Stimulated activated CD8-positive, alpha-beta memory T cell treated with anti-CD3 and anti-CD28 coated beads, Interleukin-15, amount 100 ng/mL, for 48 hours (primary cell): ENCODE measurements at places on chromosomes 1 and 21.

DNA sequence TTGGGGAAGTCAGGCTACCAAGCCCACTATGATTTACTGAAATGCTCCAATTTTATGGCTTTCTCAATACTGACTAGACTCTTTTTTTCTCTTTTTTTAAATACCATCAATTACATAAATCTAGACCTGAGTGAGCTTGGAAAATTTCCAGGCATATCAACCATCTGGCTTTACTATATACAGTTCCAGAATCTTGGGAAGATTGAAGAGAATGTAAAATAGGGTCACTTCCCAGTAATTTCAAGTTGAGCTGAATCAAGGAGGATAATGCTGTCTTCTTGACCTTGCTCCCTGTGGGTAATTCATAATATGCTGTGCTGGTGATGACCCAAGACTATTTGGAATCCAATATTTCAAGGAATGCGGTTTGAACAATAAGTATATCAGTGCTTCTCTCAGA lies 108.1 kb downstream of the MAP3K21 start:
- DNase-seq = no peak

- no peak for DNase-seq
Measured at GRCh38 chr1:2474933-2475371, 1.1 kb upstream of the PLCH2 start.

GRCh38 chr1:237975376-237975775 lies 84.7 kb upstream of the ZP4 start:
- no peak for DNase-seq

- DNase-seq = no peak
Measured at GRCh38 chr1:60283690-60284089, 210.1 kb upstream of the C1orf87 start.

DNA sequence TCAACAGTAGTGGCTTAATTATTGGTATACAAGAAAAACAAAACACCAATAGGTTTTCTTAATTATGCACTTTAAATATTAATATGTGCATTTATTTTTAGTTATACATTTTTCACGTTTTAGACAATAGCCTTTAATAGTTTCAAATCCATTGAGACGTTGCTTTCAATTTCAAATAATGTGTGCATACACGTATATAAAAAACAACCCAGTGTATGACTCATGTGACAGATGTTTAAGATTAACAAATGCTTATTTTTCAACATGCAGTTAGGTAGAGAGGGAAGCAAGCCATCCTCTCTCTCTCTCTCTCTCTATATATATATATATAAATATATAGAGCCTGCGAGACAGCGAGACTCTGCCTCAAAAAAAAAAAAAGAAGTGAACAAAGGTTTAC lies 24.3 kb downstream of the EYA3 start:
- no peak for DNase-seq

DNA sequence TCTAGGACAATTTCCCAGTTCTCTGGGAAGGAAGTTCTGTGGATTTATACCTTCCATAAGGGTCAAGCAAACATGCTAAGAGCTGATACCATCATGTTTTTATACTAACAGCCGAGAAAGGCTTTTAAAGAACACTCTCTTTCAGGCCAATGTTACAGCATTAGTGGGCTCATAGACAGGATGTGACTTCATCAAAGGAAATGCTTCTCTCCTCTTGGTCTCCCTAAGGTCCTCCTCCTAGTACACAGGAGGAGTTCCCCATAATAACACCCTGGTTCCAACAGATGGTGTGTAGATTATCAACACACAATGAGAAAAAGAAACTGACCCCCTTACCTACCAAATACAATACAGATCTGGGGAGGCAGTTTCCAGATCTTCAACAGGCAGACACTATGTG lies 26.7 kb upstream of the GLIS1 start:
- DNase-seq = no peak

GRCh38 chr1:8097077-8097799 lies 71.1 kb upstream of the ERRFI1 start:
- peak; percentile 10 for DNase-seq

GRCh38 chr1:202501281-202501680 lies 152.8 kb downstream of the PPP1R12B start:
- no peak for DNase-seq

GRCh38 chr1:166233750-166234366 lies 67.1 kb upstream of the FAM78B start:
- DNase-seq = no peak

GRCh38 chr1:190416239-190416638 lies 61.4 kb downstream of the BRINP3 start:
- DNase-seq = no peak

GRCh38 chr1:194568610-194569009 lies 1382.2 kb upstream of the B3GALT2 start:
- no peak for DNase-seq

- no peak for DNase-seq
Measured at GRCh38 chr1:19903621-19904020, 19.8 kb downstream of the PLA2G2E start.

- DNase-seq = no peak
Measured at GRCh38 chr21:16117851-16118590, 388.2 kb downstream of the USP25 start.

GRCh38 chr1:21337928-21338572 lies 47.8 kb upstream of the ECE1 start:
- DNase-seq = no peak

- DNase-seq = peak; percentile 73
Measured at GRCh38 chr1:23591460-23592208, 32.3 kb upstream of the ID3 start.

DNA sequence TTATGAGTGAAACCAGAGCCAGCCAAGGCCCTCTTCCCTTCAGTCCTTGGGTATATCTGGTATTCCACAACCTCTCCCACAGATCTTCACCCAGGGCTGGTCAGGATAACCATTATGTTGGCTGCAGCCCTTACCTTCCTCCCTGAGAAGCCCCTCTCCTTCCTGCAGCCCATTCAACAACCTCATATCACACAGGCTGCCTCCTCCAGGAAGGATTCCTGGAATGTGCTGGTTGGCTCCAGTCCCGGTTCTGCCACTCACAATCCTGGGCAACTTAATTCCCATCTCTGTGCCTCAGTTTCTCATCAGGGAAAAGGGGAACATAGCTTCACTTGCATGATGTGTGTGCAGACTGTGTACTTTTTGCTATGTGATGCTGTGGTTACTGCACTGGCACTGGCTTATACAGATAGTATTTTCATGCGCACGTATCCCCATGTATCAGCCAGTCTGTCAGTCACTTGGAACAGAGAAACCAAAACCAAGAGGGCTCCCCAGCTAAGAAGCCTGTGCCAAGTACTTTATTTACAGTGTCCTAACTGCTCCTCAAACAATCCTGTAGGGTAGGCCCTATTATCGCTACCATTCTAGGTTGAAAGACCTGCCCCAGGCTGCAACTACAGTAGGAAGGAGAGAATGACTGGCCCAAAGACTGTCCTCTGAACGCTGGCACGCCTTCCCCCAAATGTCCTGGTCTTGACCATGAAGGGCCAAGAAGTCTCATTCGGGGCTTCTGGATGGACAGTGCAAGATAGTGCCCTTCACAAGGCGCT lies 39.9 kb upstream of the PPP1R15B start:
- DNase-seq = no peak

GRCh38 chr1:27004471-27005165 lies 8.0 kb downstream of the TENT5B start:
- DNase-seq = no peak

GRCh38 chr1:167065471-167065870 lies 24.7 kb downstream of the GPA33 start:
- no peak for DNase-seq

GRCh38 chr1:207077470-207078377 lies 10.9 kb upstream of the C4BPB start:
- DNase-seq = no peak

DNA sequence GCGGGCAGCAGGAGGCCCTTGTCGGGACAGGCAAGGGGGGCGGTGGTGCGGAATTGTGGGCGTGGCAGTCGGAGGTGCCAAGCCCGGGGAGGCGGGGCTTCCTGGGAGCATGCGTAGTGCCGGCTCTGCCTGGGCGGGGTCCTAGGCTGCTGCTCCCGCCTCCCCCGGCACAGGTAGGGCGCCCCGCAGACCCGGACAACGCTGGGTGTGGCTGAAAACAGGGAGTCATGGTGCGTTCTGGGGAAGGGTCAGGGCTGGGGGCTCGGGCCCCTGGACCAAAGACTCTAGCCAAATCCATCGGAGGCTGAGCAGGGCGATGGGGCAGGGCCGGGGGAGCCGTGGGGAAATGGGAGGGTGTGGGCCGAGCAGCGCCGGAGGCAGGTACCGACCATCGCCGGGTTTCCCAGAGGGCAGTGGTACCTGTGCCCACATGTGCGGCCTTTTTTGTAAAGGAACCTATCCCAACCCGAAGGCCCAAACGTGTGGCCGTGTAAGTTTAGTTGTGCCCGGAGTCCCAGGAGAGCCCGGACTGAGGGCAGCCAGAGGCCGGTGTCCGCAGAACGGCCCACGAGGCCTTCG lies 231.9 kb downstream of the SDCCAG8 start:
- DNase-seq = no peak

DNA sequence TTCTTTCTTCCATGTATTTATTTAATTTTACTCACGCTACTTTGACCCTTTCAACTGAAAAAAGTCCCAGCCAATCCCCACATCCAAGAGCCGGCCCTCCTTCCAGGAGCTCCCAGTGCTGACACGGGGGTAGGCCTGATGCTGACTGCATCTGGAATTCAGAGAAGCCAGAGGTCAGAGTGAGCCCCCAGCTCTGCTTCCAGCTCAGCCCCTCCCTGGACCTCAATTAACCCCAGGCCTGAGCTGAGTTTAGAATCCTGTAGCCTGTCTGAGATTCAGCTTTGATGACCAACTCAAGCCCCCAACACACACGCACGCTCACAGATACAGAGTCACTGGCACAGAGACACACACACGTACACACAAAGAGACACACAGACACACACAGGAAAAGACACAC lies 247.9 kb downstream of the NPHP4 start:
- DNase-seq = no peak

- no peak for DNase-seq
Measured at GRCh38 chr1:165843304-165843703, 15.9 kb downstream of the UCK2 start.

DNA sequence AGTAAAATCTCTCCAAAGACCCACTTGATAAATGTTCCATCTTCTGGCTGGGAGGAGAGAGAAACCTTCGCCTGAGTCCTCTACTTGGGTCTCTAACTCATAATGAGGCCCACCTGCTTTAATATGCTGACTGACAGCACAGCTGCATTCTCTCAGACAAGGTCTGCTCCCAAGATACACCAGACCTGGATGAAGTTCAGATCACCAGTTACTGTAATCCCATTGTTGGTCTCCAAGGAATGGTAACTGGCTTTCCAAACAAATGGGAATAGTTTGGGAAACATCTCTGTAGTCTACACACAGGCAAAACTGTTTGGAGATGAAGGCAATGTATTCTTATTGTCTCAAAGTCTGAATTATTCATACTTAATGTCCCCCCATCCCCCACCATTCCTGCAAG lies 27.9 kb upstream of the COL24A1 start:
- no peak for DNase-seq

GRCh38 chr1:186658999-186659398 lies 21.2 kb downstream of the PTGS2 start:
- no peak for DNase-seq
